ENCODE measurements at places on chromosomes 3 and 15.

- no peak for DNase-seq
These were observed 14.0 kb upstream of the LRTM1 start for GRCh38 chr3:54941690-54942362.

- DNase-seq, result no peak
These were observed 47.9 kb downstream of the FGD5 start for GRCh38 chr3:14866627-14867026.

DNA sequence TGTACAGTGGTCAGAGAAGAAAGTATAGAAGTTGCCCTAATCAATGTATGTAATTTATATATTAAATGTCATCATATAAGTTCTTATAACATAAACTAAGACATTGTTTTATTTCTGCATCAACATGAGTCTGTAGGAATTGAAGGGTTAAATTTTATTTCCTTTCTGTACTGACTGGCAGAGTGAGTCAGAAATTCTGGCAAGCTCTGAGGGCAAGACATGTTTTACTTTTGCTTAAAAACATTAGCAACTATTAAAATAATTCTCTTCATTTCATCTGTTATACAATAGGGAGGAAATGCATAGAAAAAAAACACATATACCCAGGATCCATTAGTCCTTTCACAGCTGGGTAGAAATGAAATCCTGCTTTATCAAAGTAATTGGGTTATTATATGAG is 171.4 kb upstream of the ALCAM start:
- no peak for DNase-seq

- no peak for DNase-seq
These were observed 28.6 kb upstream of the UTS2B start for GRCh38 chr3:191358929-191359328.

GRCh38 chr3:129473067-129473768 is 33.2 kb downstream of the IFT122 start:
- DNase-seq, result no peak

DNA sequence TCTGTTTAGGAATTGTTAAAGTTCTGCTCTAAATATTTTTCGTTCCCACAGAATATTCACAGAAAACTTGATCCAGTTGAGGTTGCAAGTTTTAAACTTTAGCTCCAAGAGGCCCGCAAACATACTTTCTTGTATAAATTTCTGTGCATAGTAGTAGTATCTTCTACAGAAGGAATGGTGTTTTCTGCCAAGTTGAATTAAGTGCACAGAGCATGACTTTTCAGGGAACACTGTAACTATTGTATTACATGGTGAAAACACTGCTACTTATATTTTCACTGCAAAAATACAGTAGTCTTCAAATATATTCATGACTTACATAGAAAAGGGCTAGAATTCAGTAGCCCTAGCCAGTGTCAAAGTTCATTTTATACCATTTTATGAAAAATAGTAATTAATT is 67.0 kb downstream of the SUCNR1 start:
- DNase-seq, result no peak

- peak; percentile 37 for DNase-seq
These were observed 31.5 kb upstream of the AP4E1 start for GRCh38 chr15:50876989-50877360.

- no peak for DNase-seq
These were observed 37.9 kb downstream of the GOLGA6A start for GRCh38 chr15:74044267-74045110.

GRCh38 chr3:169260296-169260695 is 403.2 kb downstream of the MECOM start:
- DNase-seq, result no peak

DNA sequence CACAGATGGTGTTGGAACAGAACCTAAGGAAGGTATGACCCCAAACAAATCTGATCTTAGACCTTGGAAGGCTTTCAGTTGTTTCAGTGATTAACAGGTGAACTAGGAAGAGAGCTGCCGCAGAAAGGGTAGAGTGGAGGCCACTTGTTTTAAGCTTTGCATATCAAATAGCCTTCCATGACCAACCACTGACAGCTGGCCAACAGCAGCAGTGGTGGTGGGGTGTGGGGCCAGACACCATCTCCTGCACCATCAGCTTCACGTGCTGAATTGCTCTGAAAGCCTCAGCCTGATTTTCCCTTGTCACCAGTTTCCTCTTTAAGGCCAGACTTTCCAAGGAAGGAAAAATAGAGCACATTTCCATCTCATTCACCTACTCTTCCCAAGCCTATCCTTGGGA is 16.6 kb upstream of the OSBPL11 start:
- no peak for DNase-seq

GRCh38 chr15:64058279-64058678 is 12.0 kb upstream of the DAPK2 start:
- no peak for DNase-seq

- DNase-seq, result no peak
These were observed 145.0 kb upstream of the MCTP2 start for GRCh38 chr15:94086341-94086740.

- DNase-seq, result no peak
These were observed 465.0 kb downstream of the PLOD2 start for GRCh38 chr3:145696011-145696410.

- no peak for DNase-seq
These were observed 3.9 kb upstream of the PSTPIP1 start for GRCh38 chr15:76991048-76991447.

DNA sequence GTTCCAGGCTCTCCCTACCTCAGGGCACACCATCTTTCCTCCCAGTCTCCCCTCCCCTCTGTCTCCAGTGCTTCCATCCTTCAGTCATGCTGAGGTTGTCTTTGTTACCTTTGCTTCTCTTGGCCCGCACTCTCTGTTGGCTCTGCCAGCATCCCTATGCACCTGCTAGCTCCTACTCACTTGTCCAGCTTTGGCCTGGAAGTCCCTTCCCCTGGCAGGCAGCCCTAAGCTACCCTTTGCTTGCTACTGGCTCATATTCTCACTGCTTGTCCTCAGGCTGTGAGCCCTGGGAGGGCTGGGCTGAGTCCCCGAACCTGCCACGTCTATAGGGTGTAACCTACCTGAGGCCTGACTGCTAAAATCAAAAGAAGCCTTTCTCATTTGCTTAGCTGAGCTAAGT is 122.7 kb downstream of the PGPEP1L start:
- no peak for DNase-seq

DNA sequence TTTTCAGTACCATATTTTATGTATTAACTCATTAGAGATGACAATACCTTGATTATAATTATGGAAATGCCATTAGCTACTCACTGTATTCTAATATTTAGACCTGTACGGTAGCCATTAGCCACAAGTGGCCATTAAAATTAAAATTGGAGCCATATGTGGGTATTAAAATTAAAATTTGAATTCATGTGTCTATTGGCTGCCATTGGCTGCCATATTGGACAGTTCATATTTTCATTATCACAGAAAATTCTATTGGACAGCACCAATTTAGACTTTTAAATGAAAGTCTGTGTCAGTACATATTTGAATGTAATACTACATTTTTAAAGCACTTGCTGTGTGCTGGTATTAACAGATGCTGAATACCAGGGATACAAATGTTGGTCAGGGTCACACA is 3.0 kb downstream of the ATP11B start:
- no peak for DNase-seq

- DNase-seq, result no peak
These were observed 107.3 kb upstream of the TMC3 start for GRCh38 chr15:81481346-81481745.

- DNase-seq, result no peak
These were observed 9.7 kb downstream of the TTC23 start for GRCh38 chr15:99239545-99240198.

DNA sequence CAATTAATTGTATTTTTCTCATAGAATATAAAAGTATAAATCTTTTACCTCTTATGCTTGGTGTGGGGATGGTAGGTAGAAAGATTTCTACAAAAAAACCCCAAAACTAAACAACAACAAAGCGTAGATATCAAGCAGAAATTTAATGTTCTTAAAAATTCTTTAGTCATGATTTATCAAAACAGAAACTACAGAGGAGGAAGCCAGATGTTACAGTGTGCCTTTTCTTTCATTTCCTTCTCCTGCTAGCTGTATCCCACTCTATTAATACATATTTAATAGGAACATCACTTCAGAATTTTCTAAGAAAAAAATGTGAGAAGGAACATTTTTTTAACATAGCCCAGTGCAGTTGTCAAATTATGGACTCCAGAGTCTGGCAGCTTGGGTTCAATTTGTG is 420.6 kb downstream of the TUSC7 start:
- DNase-seq, result no peak
